ENCODE measurements at places on chromosomes 5 and 9.

GRCh38 chr9:126343271-126343700 is 16.7 kb downstream of the MVB12B start:
- DNase-seq, result no peak

- no peak for DNase-seq
Measured at GRCh38 chr5:133235696-133236426, 184.0 kb downstream of the HSPA4 start.

GRCh38 chr5:124546643-124547042 is 199.8 kb downstream of the ZNF608 start:
- DNase-seq, result no peak

GRCh38 chr5:17094830-17095229 is 122.6 kb upstream of the BASP1 start:
- no peak for DNase-seq

DNA sequence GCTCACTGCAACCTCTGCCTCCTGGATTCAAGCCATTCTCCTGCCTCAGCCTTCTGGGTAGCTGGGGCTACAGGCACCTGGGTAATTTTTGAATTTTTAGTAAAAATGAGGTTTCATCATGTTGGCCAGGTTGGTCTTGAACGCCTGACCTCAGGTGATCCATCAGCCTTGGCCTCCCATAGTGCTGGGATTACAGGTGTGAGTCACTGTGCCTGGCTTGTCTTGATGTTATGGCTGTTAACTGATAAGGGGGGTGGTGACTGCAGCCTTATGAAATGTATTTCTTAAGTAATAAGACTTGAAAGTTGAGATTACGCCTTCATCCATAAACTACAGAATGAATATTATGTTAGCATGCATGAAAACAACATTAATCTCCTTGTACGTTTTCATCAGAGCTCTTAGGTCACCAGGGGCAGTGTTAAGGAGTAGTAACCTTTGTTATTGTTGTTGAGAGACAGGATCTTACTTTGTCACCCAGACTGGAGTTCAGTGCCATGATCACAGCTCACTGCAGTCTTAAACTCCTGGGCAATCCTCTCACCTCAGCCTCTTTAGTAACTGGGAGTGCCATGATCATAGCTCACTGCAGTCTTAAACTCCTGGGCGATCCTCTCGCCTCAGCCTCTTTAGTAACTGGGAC is 148.3 kb downstream of the ATP10B start:
- no peak for DNase-seq

- no peak for DNase-seq
Measured at GRCh38 chr9:129945314-129945713, 97.7 kb downstream of the FNBP1 start.

DNA sequence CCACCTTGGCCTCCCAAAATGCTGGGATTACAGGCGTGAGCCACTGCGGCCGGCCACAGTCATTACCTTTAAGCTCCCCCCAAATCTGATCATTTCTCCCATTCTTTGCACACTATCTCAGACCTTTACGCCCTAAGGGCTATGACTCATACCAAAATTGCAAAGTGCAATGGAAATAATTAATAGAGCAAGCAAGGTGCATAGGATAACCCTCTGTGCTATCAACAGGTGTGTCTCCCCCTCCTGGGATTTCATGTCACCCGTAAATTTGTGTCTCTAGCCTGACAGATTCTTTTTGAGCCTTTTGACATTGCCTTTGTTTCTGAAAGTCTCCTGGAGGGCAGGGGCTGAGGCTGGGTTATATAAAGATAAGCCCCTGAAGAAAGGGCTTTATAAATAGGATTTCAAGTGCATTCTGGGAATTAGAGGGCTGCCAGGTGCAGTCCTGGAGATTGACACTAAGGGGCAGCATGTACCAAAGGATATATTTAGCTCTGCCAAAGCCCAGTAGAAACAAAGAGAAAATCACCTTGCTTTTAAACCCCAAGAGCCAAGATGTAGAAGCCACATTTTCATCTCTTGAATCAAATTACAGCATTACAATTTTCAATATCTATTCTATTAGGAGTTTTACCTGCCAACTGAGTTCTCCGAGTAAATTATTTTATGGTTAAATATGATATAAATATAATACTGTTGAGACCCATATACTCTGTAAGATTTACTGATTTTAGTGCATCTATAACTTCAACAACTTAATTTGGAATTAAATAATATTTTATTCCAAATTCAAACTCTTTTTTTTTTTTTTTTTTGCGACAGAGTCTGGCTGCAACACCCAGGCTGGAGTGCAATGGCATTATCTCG is 18.2 kb downstream of the S100Z start:
- no peak for DNase-seq

- no peak for DNase-seq
Measured at GRCh38 chr9:108439947-108440346, 415.8 kb downstream of the ACTL7B start.

- DNase-seq, result no peak
Measured at GRCh38 chr9:13719446-13719845, 440.0 kb upstream of the MPDZ start.

GRCh38 chr5:60703944-60704343 is 4.0 kb upstream of the DEPDC1B start:
- no peak for DNase-seq

GRCh38 chr9:127612939-127613582 is 984 bp downstream of the STXBP1 start:
- DNase-seq, result peak; percentile 6

- no peak for DNase-seq
Measured at GRCh38 chr5:59542306-59542705, 351.2 kb downstream of the PDE4D start.

GRCh38 chr9:30846651-30847050 is 1537.8 kb upstream of the ACO1 start:
- DNase-seq, result no peak

- DNase-seq, result no peak
Measured at GRCh38 chr5:175288048-175288621, 155.8 kb downstream of the DRD1 start.

- no peak for DNase-seq
Measured at GRCh38 chr5:28328681-28329080, 1290.3 kb upstream of the CDH9 start.

Measured in stimulated activated CD8-positive, alpha-beta memory T cell treated with anti-CD3 and anti-CD28 coated beads, Interleukin-7, amount 100 ng/mL, for 1 hour (primary cell).